ENCODE measurements at places on chromosomes 5 and 9.
A peak's percentile ranks its signal among the peaks of the same experiment; 100 is the strongest.

DNA sequence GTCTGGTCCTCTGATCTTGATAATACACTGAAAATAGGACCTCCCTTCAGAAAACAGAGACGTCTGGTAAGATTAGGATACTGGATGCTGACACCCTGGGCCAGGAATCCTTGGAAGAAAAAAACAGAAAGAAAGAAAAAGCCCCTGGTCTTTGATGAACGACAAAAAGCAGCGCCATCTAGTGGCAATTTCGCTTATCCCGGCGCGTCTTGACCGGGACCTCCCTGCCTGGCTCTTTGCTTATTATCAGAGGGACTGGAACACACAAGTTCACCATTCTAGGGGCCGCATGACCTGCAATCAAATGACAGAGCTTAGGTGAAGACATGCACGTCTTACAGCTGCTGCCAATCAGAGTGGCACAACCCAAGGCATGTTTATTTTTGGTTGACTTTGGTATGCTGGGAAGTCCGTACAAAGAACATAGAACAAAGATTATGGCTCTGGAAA is 114.9 kb upstream of the NFIB start:
- peak; percentile 72 for DNase-seq

- DNase-seq: no peak
Measured at GRCh38 chr9:124296094-124296493, 38.3 kb downstream of the NEK6 start.

- DNase-seq: no peak
Measured at GRCh38 chr9:110076894-110077725, 130.8 kb downstream of the C9orf152 start.

GRCh38 chr5:61464512-61464911 is 132.5 kb downstream of the ZSWIM6 start:
- no peak for DNase-seq

- DNase-seq: peak; percentile 37
Measured at GRCh38 chr9:127182901-127183746, 60.7 kb upstream of the ANGPTL2 start.

DNA sequence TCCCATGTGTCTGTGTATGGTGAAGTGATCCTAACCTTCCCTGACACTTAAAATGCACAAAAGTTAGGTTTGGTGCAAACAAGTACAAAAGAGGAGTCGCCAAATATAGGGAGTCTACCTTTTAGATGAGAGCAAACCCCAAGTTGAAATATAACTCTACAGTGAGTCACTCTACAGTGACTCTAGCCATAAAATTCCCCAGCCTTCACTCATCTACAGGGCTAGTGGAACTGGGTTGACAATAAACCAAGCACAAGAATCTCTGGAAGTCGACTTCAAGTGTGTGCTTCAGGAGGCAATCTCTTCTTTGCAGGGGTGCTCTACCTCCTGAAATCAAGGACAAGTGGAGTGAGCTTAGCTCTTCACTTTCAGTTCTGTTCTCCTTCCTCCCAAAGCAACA is 3.3 kb downstream of the SHISAL2B start:
- no peak for DNase-seq

GRCh38 chr5:176628406-176629228 is 1.7 kb downstream of the SNCB start:
- DNase-seq: no peak

DNA sequence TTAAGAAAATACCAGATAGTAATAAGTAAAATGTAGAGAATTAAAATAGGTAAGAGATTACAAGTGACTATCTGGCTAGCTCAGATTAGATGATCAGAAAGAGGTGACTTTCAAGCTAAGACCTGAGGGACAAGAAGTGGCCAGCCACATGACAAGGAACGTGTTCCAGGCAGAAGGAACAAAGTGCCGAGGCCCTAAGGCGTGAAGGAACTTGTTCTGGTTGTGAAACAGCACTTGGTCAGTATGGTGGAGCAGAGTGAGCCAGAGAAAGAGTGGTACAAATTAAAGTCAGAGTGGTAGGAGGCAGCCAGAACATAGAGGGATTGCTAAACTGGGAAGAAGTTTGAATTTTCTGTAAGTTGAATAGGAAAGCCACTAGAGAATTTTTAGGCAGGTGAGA is 73.6 kb downstream of the ADRB2 start:
- DNase-seq: peak; percentile 83

DNA sequence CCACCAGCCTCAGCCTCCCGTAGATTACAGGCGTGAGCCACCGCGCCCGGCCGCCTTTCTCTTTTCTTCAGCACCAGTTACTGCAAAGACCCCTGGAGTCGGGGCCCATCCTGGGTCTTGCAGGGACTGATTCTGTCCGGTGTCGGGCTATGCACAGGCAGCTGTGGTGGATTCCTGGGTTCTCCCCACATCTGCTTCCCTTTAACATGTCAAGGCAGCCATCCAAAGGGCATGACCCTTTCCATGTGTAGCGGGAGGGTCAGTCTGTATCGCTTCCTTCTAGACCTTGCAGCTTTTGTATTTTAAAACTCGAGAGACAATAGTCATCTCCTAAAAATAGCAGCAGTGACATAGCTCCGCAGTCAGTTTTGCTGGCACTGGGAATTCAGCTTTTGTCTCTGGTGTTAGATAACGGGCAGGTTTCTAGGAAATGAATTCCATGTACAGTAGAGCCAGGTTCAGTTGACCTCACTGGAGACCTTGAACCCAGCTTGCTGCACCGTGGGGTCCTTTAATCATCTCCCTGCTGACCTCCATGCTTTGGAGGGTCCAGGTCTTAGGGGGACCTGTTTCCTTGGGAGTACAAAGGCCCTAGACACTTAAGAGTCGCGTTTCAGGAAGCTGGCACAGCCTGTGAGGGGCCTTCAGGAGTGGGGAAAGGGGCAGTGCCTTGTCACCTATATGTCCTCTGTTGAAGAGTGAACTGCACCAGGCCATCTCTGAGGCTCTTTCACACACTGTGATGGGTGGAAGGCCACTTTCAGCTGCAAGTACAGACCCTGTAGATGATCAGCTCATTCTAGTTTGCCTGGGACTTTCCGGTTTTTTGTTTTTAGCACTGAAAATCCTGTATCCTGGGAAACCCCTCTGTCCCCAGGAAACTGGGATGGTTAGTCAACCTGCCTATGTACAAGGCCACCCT is 13.8 kb downstream of the ANKRD33B start:
- DNase-seq: no peak

DNA sequence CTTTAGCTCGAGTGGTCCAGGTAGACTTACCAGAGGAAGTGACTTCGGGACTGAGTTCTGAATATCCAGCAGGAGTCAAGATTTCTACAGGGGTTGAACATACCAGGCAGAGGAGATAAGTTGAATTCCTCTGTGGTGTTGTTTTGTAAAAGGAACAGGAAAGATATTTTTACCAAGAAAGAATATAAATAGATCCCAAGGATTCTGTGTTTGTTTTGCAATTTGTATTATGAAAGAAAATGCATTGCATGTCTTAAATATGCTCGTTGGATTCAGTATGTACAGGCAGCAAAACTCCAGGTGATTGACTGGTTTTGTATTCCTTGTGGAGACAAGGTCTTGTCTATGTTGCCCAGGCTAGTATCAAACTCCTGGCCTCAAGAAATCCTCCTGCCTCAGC is 197.8 kb downstream of the FRMD3 start:
- no peak for DNase-seq

- no peak for DNase-seq
Measured at GRCh38 chr5:6889030-6889429, 175.8 kb downstream of the TENT4A start.

DNA sequence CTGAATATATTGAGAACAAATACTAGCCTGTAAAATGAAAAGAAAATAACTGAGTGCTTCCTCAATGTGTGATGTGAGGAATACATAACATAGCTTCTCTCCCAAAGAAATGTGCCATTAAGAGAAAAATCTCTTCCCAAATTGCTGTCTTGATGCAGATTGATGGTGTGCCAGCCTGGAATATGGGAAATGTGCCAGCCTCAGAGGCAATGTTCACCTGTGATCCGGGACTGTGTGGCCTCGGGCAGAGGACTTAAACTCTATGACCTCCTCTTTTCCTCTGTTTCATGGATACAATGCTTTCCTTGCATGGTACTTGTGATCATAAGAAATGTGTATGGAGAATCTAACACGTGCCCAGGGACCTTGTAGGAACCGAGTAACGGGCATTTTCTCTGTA is 370.9 kb downstream of the DIRAS2 start:
- no peak for DNase-seq

DNA sequence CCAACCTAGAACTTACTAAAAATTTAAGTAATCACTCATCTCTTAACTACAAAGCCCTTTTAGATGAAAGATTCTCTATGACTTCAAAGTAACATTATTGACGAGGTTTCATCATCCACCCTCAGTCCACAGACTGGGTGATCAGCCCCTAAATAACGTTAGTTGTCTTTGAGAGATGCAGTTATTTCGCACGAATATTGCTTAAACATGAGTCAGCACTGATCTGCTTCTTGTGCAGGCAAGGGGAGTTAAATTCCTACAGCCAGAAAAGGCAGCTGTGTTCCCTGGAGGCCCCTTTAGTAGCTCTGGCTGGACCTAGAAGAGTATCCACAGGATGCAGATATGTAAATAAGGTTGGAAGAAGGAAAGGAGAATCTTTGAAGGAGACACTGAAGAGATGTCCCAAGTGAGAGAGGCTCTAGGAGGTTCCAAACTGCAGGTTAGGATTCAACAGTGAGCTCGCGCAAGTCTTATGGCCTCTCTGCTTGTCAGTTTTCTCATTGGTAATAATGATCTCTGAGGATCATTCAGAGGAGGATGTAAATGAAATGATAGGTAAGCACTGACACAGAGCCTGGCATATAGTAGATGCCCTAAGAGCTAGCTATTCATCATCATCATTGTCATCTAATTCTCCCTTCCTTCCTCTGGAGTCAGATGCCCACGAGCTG is 122.2 kb upstream of the MAN2A1 start:
- no peak for DNase-seq

DNA sequence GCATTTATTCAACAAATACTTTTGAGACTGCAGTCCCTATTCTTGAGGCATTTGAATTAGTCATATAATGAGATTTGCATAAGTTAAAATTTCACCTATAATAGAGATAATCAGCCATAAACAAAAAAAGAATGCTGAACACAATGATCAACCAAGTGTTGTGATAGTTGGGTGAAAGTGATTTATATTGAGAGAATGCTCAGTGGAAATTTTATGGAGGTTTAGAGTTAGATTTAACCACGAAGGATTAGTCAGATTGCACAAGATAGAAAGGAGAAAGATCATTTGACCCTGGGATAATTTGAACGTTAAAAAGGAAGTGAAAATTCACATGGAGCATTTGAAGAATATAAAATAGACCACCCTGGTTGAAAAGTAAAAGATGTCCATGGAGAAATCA is 356.2 kb downstream of the NPR3 start:
- no peak for DNase-seq

DNA sequence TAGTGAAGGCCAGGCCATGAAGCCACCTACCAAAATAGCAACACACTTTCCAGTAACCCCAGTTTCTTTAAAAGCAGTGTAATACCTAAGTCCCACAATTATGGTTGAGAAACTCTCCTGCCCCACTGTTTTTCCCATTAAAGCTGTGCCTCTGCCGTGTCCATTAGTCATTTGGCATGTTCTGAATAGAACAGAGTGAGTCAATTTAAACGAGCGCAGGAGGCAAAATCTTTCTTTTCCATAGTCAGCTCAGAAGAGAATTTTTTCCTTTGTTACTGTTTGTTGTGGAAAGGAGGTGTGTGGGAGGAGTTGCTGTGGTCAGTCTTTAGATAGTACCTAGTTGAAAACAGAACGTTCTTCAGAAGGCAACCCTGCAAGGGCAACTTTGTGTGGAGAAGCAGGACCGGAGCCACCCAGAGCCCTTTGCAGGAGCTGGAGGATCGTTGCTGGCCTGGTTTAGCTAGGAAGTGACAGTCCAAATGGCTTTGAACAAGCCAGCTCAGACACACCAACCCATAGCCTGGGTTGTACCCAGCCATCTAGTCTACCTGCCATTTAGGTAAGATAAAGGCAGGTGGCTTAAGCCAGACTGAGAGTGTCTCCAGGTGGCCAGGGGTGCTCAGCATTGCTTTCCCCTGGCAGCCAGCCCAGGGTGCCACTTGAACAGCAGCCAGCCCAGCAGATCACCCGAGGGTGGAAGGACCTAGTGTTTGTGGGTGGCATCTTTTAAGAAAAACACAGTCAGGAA is 30.4 kb downstream of the GADD45G start:
- DNase-seq: peak; percentile 69

GRCh38 chr9:128555180-128555721 is 2.9 kb downstream of the SPTAN1 start:
- DNase-seq: no peak

DNA sequence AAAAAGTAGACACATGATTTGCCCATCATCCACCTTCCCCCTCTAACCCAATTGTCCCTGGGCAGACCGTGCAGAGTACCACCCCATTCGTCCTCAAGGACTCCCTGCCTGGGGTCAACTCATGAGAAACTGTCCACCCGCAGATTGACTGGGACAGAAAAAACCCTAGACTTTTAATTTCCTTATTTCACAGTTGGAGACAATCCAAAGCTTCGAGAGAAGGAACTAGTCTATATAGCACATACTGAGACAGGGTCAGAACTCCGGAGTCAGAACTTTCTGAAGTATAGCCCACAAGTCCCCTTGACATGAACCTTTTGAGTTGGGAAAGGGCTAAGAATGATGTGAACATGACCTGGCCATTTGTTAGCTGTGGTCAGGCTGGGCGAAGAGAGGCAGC is 7.5 kb upstream of the GPX3 start:
- DNase-seq: no peak

- no peak for DNase-seq
Measured at GRCh38 chr9:34552606-34552981, 29.8 kb upstream of the ENHO start.

GRCh38 chr5:126956991-126957390 is 73.4 kb downstream of the MARCHF3 start:
- no peak for DNase-seq
